ENCODE measurements at places on chromosomes 4 and X.

DNA sequence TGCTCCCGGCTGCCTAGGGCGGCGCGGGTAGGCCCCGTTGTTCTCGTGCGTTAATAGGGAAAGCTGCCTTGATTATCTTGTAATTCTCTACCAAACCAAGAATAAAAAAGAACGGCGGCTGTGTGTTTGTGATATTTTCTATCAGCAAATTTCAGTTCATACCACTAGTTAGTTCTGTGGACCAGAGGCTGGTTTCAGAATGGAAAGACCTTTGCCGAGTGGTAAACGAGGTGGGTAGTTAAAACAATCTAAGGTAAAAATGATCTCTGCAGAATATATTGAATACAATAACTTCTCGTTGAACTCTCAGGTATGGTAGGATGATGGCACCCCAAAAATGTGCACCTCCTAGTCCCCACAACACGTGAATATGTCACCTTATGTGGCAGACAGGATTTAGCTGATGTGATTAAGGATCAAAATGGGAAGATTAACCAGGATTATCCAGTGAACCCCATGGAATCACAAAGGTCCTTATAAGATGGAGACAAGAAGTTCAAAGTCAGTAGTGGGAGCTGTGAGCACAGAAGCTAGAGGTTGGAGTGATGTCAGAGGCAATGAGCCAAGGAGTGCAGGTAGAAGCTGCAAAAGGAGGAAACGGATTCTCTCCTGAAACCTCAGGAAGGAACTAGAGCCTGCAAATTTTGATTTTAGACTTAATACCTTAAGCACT, 574 bp upstream of the CFAP97 start:
- DNase-seq: no peak

DNA sequence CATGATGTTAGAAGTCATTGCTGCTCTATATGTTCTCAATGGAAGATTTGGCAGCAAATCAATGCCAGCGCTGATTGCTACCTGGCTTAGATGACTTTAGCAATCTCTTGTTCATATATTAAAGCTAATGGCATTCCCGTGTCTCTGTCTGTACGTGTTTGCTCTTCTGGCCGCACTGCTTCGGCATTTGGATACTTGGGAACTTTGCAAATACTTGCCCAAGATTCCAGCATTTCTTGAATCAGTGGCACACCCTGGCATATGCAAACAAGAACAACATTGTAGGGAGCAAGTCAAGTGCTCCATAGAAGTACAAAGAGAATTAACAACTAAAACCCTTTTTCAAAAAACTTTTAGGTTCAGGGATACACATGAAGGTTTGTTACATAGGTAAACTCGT, 128.9 kb upstream of the TMEM164 start:
- no peak for DNase-seq

GRCh38 chr4:13849778-13850177, 222.3 kb upstream of the BOD1L1 start:
- no peak for DNase-seq

DNA sequence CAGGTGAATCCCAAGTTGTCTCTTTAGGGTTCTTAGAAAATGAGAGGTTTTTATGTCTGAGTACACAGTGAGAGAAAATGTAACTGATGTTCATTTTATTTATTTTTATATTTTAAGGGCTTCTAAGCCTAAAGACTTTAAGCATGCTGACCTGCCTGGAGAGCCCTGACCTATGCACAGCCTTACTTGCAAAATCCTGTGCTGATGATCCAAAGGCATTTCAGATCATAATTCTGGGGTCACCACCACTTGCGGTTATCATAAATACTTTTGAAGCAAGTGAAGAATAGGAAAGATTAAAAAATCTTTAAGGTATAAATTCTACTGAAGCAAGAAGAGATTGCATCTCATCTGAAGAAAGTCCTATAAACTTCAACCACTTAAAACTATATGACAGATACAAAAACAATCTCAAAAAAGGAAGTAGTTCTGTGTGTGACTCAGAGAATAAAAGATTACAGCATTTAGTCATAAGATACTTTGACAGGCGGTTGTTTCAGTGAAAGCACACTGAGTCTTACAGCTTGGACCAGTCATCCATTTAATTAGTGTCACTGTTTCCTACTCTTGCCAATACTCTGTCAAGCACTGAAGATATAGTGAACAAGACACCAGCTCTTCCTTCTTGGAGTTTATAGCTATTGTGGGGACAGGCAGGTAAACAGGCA, 245.2 kb upstream of the DIPK2B start:
- no peak for DNase-seq

All from caudate nucleus (tissue), 63 donors.